ENCODE measurements at places on chromosomes 11 and 22.
A peak's percentile ranks its signal among the peaks of the same experiment; 100 is the strongest.

GRCh38 chr11:57699813-57700212 lies 12.2 kb downstream of the MED19 start:
- no peak for DNase-seq

GRCh38 chr22:37331034-37331428 lies 48.7 kb downstream of the CYTH4 start:
- DNase-seq: no peak

- DNase-seq: no peak
Measured at GRCh38 chr11:126951465-126951864, 49.1 kb downstream of the KIRREL3 start.

- peak; percentile 97 for DNase-seq
Measured at GRCh38 chr11:66312549-66313320, 4.1 kb downstream of the CD248 start.

GRCh38 chr11:69521457-69521856 lies 40.0 kb downstream of the LINC01488 start:
- DNase-seq: no peak

DNA sequence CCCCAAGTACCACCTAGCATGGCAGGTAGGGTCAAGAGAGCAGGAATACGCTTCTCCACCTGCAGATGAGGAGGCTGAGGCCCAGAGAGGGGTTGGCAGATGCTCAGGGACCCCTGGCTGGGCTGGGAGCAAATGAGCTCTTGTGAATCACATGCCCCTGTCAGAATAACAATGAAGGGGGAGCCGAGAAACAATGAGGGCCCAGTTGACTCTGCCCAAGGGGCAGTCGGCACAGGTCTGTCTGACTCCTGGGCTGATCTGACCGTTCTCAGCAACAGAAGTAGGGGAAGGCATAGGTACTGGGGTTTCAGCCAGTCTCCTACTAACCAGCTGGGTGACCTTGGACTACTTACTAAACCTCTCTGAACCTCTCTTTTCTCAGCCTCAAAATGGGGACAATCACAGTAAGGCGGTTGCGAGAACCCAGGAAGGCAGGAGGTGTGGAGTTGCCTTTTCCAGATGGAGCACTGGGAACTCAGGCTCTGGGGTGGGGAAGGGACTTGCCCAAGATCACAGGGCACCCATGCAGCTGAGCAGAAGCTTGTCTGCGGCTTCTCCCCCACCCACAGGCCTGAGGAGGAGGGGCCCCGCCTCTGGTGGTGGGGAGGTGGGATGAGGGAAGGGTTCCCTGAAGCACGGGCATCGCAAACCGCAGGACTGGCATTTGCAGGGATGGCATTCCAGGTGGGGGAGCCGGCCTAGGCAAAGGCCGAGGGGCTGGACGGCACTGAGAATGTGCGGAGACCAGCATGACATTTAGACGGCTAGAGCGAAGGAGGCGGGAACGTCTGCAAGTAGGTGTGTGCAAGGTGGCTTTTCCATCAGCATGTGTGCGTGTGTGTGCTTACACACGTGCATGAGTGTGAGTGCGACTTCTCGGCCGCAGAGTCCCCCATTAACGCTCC lies 163.0 kb downstream of the MN1 start:
- DNase-seq: no peak

DNA sequence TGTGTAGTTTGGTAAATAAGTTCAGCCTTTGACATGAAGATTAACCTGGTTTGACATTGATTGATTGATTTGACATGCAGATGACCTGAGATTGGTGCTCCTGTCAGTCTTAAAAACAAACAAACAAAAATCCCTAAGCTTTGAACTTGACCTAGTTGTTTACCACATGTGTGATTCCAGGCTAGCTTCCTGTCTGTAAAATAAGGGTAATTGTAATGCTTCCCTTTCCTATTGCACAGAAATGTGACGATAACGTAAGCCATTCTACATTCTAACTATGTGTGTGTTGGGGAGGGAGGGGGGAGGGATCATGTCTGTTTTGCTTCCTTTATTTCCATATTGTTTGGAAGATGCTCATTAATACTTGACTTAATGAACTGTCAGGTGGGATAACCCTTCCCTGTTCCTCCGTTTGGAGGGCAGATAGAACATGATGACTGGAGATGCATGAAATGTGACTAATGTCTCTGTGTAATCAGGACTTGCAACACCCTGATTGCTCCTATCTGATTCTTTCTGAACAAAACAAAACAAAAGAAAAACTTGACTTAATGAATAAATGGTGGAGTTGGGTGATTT lies 106.1 kb upstream of the CLMP start:
- DNase-seq: peak; percentile 3

- no peak for DNase-seq
Measured at GRCh38 chr11:47099214-47099917, 77.3 kb downstream of the ARFGAP2 start.

- DNase-seq: no peak
Measured at GRCh38 chr11:65053827-65054508, 4.4 kb downstream of the NAALADL1 start.

DNA sequence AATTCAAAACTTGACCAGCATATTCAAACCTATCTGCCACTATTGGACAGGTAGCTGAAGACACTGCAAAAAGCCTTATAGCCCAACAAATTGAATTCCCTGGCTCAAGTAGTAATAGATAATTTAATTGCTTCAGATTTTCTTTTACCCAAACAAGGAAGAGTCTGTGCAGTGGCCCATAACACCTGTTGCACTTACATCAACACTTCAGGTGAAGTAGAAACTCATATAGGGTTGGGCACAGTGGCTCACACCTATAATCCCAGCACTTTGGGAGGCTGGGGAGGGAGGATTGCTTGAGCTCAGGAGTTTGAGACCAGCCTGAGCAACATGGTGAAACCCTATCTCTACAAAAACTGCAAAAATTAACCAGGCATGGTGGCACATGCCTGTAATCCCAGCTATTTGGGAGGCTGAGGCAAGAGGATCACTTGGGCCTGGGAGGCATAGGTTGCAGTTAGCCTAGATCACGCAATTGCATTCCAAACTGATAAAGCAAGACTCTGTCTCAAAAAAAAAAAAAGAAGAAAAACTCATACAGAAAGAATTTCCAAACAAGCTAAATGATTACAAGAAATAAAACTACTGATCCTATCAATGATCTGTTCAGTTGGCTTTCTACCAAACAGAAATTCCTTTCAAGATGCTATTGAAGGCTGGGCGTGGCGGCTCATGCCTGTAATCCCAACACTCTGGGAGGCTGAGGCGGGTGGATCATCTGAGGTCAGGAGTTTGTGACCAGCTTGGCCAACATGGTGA lies 9.5 kb downstream of the FOLR3 start:
- no peak for DNase-seq

DNA sequence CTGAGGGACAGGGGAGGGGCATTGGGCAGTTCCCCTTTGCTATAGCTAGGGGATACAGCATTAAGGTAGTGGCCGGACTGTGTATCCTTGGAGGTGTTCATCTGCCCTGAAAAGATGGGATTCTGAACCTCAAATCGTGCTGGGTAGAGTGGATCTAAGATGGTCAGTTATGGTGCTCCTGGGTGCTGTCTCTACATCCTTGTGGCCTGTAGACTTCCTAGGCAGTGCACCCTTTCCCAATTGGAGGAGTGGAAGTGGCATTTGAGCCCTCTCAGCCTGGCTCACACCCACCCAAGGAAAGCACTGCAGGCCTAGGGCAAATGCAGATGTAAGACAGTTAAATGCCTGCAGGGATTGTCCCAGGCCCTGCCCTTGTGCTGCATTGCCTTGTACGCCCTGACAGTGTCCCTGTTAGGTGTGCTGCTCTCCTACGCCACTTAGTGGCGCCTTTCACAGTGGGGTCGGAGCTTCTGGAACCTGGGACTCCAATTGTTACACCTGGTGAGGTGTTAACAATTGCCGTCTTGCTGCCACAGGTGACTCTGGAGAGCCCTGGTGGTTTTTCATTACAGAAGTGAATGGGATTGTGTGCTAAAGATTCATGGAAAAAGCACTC lies 35.0 kb downstream of the PPFIBP2 start:
- DNase-seq: peak; percentile 28

- DNase-seq: peak; percentile 80
Measured at GRCh38 chr11:35391922-35392688, 27.3 kb downstream of the SLC1A2 start.

DNA sequence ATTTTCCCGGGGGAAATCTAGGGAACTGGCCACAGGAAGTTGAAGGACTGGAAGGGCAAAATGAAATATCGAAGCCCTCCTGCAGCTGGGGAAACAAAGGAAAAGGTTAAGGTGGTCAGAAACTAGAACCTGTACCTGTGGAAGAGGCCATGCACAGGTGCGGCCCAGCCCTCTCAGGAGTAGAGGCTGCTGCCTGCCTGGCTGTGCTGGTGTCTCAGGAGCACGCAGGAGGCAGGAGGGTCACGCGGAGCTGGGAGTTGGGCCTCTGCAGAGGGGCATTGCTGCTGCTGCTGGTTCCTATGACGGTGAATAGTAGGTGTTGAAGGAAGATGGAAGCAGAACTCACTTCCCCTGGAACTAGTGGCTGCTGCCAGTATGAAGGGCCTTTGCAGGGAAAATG lies 425.7 kb downstream of the NTM start:
- no peak for DNase-seq

GRCh38 chr22:19928207-19928606 lies 13.4 kb upstream of the COMT start:
- DNase-seq: no peak

- no peak for DNase-seq
Measured at GRCh38 chr11:69232821-69233743, 60.9 kb upstream of the MYEOV start.

DNA sequence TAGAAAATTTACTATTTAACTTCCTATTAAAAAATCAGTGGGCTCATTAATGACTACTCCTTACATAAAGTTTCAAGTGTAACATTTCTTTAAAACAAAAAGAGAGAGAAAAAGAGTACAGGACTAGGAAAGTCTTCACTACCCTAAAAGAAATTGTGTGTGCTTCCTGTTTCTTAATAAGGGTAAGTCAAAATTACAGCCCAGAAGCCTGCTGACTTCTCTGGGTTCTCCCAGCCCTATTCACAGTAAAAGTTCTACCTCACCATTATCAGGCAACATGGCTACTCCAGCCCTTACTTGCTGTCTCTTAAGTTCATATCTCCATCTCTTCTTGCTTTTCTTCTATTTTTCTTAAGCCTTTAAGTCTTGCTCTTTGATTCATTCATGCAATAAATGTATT lies 20.3 kb upstream of the ZC3H12C start:
- no peak for DNase-seq
